ENCODE measurements at places on chromosomes 3 and 15.

GRCh38 chr3:127699416-127700300 is 26.9 kb downstream of the ABTB1 start:
- no peak for DNase-seq

DNA sequence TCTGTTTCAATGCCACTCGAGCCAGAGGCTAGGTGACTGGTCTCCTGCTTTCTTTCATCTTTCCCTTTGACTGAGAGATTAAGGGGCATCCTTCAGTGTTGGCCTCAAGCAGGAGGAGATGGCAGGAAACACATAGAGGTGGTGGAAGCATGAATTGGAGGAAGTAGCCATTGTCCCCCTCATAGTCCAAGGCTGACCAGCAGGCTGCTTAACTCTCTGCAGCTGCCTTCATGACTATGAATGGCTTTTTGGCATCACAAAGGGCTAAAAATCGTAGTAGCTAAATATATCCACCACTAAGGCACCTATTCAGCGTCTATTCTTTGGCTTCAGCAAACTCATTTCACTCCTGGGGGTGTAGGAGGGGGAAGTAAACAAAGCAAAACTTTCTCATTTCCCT is 7.0 kb upstream of the FRMD4B start:
- no peak for DNase-seq

DNA sequence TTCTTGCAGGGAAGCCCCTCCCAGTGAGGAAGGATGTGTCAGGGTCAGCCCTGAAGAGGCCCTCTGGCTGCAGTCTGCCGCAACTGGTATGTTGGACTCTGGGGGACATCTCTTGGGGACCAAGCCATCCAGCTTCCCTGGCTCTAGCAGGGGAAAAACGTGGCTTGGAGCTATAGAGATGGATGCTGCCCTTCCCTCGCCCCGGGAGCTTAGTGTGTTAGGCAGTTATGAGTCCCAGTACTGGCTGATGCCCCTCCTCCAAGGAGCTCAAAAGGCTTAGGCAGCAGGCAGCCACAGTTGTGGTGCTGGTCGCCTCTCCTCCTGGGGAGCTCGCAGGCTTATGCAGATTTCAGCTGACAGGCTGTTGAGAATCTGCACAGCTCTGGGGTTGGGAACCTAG is 353.1 kb upstream of the GBE1 start:
- DNase-seq: no peak

GRCh38 chr3:123246866-123247265 is 45.1 kb downstream of the SEC22A start:
- no peak for DNase-seq

- DNase-seq: peak; percentile 34
Measured at GRCh38 chr3:194379651-194380050, 10.1 kb upstream of the LRRC15 start.

DNA sequence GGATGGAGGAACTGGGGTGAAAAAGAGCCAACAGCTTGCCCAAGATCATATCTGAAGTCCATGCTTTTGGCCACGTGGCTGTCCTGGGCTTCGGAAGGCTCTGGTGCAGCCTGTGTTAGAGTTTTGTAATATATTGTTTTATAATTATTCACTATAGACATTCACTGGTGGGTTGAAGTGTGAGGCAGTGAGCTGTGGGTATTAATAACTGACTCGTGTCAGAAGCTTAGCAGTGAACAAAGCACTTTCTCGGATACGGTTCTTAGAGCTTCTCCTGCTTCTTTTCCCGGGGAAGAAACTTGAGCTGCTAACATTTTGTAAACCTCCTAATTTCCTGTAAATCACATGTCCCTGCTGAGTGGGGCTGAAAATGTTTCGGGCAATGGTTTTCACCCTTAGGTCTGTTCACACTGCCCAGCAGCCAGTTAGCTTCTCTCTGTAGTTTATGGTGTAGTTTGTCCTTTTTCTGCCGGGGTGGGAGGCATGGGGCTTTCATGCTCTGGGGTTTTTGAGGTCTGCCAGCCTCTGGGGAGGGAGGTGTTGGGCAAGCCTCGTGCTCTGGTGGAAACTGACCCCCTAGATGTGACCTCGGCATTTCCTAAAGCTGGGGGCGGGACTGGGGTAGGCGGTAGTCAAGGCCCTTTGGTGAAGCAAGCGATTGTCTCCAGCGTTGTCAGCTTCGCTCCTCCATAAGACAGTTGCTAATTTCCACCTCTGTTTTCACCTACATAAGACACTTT is 1.7 kb downstream of the MRAS start:
- peak; percentile 31 for DNase-seq

- no peak for DNase-seq
Measured at GRCh38 chr15:36008719-36009118, 462.8 kb upstream of the DPH6 start.

- DNase-seq: no peak
Measured at GRCh38 chr15:87121336-87121735, 1041.7 kb downstream of the AGBL1 start.

- DNase-seq: no peak
Measured at GRCh38 chr15:68042156-68042854, 11.8 kb upstream of the PIAS1 start.

DNA sequence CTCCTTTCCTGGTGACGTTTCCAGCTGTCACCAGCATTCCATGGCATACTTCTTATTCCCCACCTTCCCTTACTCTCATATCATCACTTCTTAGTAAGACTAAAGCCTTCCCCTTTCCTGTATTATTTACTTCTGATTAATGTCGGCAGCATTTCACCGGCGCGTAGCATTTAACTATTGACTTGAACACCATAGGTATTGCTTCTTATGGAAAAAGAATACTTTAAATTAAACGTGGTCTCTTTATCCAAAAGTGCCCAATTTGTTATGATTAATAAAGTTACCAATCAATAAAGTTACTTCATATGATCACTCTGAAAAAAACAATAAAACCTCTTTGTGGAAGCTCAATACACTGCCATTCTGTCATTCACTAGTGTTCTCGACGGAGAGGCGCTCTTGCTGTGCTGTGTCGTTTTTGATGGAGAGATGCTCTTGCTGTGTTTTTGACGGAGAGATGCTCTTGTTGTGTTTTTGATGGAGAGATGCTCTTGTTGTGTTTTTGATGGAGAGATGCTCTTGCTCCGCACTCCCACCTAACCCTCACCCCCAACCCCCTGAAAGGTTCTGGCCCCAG is 165.0 kb downstream of the XXYLT1 start:
- no peak for DNase-seq

- DNase-seq: no peak
Measured at GRCh38 chr15:76070921-76071635, 11.3 kb downstream of the TMEM266 start.
